Activated naive CD8-positive, alpha-beta T cell treated with anti-CD3 and anti-CD28 coated beads for 36 hours (primary cell): ENCODE measurements at places on chromosomes 12 and 14. TPM values are rescaled to one million over a fixed set of nuclear protein-coding genes. Genes with fewer than 3 reads are reported as not detected.

- DNase-seq = no peak
Measured at GRCh38 chr14:71371711-71372396, 464.6 kb downstream of the PCNX1 start.

Gene TESPA1
- total RNA-seq = 92.6 TPM

DNA sequence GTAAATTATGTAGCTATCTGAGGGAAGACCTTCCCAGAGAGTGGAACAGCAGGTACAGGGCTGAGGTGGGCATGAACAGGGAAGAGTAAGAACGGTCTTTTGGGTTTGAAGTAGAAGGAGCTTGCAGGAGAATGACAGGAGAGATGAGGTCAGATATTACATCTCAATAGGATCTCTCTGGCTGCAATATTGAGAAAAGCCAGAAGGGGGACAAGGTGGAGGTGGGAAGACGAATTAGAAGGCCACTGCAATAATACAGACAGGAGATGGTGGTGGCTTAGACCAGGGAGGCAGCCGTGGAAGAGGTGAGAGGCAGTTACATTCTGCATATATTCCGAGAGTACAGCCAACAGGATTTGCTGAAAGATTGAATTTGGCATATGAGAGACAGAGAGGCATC lies 310.2 kb downstream of the APAF1 start:
- DNase-seq = no peak

Gene CLEC12A
- 0.14 TPM for total RNA-seq

Gene SERPINA5
- not detected for total RNA-seq
